ENCODE measurements at places on chromosomes 6 and 20.

DNA sequence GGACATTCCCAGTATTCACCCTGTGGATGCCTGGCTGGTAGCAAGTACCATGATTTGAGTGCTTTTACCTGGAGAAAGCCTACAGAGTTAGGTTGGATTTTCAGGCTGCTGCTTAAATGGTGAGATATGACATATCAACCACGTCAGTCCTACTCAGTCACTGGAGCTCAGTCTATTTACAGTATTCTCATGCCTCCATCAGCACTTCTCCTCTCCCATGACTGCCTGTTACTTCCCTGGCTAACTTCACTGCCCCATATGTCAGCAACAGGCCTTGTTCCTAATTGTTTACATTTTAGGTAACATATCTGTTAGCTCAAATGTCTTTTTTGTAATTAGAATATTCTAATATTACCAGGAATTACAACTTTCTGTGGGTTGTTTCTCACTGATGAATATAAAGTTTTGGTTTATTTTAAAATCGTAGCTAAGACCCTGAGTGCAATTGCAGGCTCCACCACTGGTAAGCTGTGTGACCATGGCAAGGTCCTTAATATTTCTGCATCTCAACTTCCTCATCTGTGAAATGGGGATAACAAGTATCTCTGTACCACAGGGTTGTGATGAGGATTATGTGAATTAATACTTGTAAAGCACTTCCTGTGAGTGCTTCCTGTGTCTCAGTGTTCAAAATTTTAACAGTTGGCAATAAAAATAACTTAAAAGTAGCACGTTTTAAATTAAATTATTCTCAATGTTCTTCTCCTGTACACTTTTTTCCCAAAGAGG lies 54.3 kb downstream of the RNF144B start:
- no peak for DNase-seq

GRCh38 chr6:19083801-19084200 lies 696.7 kb downstream of the RNF144B start:
- no peak for DNase-seq

- DNase-seq = no peak
Measured at GRCh38 chr20:49794336-49795134, 18.1 kb upstream of the SLC9A8 start.

GRCh38 chr20:3763671-3764601 lies 3.6 kb downstream of the ADISSP start:
- no peak for DNase-seq

DNA sequence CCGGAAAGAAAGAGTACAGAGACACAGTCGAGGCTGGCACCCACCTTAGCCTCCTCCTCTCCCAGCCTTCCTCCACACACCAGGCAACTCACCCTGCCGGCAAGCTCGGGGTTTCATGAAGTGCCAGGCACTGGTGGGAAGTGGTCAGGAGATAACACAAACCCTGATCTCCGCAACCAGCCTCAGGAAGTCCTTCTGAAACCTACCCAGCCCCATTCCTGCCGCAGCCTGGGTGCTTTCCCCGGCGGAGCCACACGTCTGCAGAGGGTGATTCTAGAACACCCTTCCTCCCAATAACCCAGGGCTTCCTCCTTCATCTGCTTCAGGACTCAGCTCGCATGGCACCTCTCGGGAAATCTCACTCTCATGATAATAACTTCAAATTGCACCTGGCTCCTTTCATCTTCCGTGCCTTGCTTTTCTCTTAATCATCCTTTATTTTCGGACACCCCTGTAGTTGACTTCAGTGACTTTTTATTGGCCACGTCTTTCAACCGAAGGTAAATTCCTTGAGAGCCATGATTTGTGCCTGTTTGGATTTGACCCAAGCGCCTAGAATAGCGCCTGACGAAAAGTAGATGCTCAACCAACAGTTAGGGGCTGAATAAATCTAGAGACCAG lies 8.7 kb upstream of the HLA-E start:
- no peak for DNase-seq

DNA sequence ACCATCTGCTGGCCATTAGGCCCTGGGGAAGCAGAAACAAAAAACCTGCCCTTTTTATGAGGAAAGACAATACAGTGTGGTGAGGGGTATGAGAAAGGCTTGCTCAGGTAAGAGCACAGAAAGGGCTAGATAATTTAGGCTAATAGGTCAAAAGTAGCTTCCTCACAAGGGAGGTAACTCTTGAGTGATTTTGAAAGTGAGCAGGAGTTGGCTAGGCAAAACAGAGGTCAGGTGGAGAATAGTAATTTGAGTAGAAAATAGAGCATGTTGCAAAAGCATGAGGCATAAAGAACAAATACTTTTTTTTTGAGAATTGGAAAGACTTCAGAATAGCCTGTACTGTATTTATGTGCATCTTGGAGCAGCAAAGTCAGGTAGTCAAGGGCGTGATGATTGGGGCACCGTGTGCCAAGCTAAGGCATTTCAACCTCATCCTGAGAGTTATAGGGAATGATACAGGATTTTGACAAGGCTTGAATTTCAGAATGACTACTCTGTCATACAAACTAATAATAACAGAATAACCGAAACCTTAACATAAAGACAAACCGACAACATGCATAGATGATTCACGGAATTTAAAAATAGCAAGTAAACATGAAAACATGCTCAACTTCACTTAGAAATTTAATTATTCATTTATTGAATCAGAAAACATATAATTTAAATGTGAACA lies 123.0 kb upstream of the ENPP5 start:
- no peak for DNase-seq

- DNase-seq = no peak
Measured at GRCh38 chr6:36052097-36052496, 24.5 kb downstream of the MAPK14 start.

- DNase-seq = no peak
Measured at GRCh38 chr6:77136086-77136485, 327.2 kb downstream of the HTR1B start.

- no peak for DNase-seq
Measured at GRCh38 chr20:48750941-48751635, 76.7 kb downstream of the PREX1 start.

DNA sequence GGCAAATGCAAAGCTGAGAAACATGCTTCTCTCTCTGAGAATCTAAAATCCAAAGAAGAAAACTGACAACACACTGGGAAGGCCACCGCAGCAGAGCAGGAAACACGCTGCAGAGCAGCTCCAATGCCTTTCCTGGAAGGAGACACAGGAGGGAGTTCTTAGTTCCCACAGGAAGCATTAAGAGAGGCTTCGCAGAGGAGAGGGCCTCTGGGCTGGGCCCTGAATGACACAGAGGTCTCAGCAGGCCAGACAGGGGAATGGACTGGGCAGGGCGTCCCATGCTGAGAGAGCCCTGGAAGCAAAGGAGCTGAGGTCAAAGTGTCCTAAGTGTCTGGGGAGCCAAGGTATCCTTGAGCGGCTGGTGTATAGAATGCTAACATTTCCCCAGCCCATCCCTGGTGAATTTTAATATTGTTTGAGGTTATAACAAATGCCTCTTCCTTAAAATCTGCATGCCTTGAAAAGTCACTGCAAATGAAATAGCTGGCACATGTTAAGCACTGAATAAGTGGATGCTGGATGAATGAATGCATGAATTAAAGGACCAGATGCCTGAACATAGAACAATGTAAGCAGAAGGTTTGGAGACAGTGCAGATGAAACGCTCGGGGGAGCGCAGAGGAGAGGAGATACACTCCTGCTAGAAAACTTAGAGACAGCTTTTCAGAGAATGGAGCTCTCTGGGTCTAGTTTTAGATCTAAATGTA lies 110.0 kb upstream of the SYNDIG1 start:
- DNase-seq = no peak

- no peak for DNase-seq
Measured at GRCh38 chr6:44569931-44570385, 182.5 kb downstream of the CDC5L start.

- no peak for DNase-seq
Measured at GRCh38 chr6:106098383-106099234, 12.5 kb downstream of the PRDM1 start.

DNA sequence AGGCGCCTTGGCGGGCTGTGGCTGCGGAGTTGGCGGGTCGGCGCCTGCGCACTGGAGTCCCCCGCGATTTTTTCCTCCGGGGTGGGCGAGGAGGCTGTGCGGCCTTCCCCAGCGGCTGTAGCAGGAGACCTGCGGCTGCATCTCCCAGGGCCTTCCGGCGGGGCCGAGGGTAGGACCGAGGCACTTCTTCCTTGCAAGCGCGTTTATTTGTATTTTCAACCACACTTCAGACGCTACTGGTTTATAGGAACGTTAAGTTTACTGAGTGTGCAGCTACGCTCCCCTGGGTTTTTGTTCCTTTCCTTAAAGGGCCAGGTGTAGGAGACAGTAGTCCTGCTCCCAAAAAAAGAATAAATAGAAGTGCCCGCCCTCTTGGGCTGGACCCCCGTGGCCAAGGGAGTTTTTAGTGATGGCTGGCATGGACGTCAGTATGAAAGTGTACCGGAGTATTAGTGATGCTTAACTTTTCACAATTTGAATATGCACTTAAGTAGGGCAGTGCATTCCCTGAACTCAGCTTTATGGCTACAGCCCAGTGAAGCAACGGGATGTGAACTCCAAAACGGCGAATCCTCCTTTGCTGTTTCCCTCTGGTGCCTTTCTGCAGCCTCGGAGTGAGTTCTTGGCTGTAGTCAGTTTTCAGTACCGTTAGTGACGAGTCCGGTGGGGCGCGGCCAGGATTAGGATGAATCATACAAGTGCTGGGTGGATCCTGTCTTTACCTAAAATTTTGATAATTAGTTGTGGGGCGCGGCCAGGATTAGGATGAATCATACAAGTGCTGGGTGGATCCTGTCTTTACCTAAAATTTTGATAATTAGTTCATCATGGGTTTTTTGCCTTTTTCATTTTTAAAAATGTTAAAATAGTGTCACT lies 1.0 kb upstream of the FBXO5 start:
- peak; percentile 53 for DNase-seq

- DNase-seq = no peak
Measured at GRCh38 chr6:133456439-133456838, 215.3 kb downstream of the EYA4 start.

DNA sequence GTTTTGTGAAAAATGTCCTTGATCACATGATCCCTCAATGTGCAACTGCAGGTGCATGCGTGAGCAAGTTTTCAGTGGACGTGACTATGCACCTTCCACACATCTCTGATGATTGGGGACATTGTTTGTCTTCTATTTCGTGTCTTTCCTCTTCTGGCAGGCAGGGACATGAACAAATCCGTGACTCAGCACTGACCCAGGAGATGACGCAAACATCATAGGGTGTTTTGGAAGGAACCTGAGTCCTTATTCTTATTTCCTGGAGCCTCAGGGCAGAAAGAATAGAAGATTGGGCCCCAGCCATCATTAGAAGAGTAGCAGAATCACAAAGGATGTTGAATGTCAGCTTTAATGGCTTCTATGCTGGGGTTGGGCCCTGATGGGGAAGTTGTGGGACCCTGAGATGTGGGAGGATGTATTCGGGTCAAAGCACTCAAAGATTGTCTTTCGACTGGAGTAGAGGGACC lies 11.9 kb upstream of the SIRPD start:
- no peak for DNase-seq

DNA sequence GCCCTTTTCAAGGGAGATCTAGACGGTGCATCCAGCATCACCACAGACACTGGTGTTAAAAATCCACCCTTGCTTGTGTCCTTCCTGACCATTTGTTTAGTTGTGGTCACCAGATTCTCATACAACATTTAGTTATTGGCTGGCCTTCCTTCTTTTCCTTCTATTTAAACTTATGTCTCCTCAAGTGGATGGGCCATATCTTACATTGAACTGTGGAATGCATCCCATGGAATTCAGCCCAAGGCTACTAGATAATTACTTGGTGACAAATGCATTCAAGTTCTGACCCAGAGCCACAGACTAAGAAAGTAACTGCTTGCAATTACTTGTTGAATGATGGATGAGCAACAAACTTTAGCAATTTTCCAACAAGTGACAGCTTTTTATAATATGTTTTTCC lies 198.9 kb upstream of the SSTR4 start:
- no peak for DNase-seq

DNA sequence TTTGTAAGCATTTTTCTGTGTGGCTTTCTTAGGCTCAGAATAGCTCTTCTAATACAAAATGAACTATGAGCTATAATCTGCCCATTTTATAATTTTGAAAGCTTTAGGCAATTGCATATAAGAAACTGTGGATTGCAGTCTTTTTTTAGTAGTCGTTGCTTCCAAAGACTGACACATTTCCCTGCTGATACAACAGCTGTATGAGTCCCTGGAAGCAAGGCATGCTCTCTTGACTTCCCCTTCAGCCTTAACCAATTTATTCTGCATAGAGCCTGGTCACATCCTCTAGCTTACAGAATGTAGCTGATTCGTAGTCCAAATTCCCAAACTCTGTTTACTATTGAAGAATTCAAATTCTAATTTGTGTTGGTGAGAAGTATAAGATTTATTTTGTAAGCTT lies 155.3 kb upstream of the EYA4 start:
- no peak for DNase-seq

DNA sequence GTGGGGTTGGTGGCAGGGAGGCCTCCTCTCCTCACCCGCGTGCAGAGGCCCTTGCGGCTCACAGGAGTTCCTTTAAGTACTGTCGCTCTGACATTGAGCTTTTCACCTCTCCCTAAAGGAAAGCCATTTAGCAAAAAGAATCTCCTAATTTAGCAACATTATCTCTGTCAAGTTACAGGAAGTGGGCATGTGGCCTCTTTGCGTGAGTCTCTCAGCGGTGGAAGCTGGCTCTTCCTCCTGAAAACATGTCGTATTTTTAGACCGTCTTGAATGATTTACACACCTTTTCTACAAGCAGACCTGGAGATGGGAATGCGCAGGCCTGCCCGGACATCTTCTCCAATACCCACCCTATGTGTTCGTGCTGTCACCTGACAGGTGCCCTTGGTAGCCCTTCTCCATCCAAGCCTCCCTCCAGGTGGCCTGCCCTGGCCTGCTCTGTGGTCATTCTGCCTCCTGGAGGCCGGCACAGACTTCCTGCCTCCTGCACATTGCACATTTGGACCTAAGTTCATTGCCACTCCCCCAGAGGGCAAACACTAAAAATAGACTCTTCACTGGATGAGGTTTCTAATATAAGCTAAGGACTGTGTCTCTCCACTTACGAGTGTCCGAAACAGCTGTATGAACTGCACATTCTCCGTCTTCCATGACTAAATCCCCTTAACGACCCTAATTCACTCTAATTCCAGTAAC lies 18.5 kb upstream of the PHACTR3 start:
- DNase-seq = no peak

DNA sequence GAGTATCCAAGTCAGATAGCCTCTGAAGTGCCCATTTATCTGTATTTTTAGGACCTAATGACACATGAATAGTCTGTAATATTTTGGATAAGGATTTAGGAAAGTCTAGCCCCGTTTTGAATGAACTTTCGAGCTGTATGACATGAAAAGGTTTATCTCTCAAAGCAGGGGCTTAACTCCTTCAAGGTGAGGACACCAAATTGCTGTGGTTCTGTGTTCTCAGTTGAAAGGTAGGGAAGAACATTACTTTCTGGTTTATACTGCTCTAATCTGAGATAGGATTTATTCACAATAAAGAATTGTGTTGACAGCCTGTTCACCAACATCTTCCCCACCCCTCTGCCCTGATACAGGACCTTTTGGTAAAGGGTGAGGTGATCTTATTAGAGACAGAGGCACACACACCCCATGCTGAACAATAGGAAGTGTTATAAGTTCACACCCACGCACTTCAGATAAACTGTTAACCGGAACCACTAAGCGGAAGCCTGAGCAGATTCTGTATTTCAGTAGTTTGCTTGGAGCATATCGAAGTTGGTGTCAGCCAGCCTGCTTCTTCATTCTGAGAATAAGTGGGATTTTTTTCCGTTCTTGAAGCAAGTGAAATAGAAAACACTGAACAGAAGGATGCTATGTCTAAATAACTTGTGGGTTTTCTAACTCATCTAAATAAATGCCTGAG lies 223.3 kb downstream of the TMEM242 start:
- DNase-seq = no peak

- DNase-seq = no peak
Measured at GRCh38 chr20:18191306-18191705, 53.6 kb downstream of the KAT14 start.
